NCI-H187 (cell line): ENCODE measurements at places on chromosomes 4 and X.

DNA sequence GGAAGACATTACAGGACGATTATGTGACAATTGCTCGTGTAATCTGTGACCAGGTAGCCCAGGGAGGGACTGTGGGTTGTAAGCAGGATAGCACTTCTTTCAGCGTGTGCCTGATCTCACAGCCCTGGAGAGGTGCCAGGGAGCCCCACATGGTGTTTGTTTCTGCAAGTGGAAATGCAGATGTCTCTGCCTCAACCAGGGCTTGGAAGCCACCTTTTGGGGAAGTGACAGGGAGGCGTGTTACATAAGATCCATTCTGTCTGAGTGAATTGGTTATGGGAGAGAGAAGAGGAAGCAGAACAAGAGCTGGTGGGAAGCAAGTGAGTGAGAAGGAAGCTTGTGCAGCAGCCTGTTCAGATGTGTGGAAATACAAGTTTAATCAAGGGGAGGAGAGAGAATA lies 104.5 kb upstream of the GATB start:
- DNase-seq: no peak

DNA sequence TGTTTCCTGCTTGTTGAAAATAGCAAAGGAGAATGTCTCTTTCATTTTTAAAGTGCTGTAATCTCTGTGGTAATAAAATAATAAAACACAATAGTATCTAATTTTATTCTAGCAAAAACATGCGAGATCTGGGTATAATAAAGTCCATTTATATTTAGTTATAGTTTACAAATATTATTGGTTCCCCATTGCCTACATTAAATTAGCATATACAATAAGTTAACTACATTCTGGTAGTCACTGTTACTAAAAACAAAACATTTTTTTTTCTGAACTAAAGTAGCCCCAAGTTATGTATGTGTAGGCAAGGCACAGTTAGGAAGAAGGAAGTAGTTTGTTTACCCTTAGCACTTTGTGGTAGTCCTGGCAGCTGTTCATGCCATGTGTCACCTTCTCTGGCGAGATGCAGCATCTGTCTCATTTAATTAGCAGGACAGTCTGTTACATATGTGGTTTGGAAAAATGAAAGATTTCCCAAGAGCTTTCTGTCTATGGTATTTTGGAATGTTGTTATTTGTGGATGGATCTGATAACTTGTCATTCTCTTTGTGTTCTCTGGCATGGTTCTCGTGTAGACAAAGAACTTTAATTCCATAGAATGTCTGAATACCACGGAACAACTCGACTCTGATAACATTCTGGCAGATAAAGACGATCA lies 231.3 kb upstream of the PITX2 start:
- DNase-seq: no peak

- DNase-seq: no peak
Observed at GRCh38 chr4:53928825-53929224, 135.6 kb downstream of the CHIC2 start.

- DNase-seq: no peak
Observed at GRCh38 chr4:25939330-25939729, 25.3 kb downstream of the SMIM20 start.

- DNase-seq: no peak
Observed at GRCh38 chrX:15391850-15392249, 7.6 kb upstream of the VEGFD start.

- no peak for DNase-seq
Observed at GRCh38 chr4:142350871-142351270, 495.2 kb downstream of the INPP4B start.

DNA sequence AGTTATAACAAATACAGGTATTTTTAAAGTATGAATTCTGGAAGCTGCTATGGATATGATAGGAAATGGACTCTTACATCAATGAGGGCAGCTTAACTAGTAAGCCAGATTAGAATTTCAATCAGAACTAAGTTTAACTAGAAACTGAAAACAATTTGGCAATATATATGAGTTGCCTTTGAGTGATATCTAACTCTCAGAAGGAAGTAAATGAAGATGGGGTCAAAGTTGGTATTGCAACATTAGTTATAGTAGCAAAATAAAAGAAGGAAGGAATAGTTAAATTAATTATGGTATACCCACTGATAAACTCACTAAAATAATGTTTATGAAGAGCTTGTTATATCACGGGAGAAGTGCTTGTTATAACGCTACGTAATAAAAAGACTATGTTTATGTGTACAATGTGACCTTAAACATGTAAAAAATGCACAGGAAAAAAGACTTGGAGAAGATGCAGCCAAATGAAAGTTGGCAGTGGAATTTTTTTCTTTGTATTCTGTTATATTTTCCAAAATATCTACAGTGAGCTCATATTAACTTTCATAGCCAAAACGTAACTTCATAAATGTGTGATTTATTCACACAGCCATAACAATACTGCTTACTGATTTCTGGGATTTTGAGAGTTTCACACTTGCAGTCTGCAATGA lies 34.5 kb downstream of the PHKA2 start:
- DNase-seq: no peak

GRCh38 chr4:147096667-147097604 lies 151.3 kb upstream of the TTC29 start:
- DNase-seq: no peak

DNA sequence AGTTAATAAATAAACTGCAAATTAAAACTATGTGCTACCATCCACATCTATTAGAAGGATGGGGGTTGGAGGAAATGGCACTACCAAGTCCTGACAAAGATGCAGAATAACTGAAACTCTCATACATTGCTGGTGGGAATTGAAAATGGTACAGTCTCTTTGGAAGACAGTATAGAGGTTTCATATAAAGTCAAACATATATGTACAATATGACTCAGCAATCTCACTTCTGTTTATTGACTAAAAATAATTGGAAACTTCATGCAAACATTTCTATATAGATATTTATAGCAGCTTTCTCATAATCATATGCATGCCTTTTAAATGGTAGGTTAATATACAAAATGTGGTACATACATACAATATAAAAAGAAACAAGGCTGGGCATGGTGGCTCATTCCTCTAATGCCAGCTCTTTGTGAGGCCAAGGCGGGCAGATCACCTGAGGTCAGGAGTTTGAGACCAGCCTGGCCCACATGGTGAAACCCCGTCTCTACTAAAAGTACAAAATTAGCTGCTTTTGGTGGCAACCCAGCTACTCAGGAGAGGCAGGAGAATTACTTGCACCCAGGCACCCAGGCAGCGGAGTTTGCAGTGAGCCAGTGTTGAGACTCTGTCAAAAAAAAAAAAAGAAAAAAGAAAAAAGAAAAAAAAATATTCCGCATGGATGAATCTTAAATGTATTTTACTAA lies 225.0 kb upstream of the CXXC4 start:
- DNase-seq: no peak

DNA sequence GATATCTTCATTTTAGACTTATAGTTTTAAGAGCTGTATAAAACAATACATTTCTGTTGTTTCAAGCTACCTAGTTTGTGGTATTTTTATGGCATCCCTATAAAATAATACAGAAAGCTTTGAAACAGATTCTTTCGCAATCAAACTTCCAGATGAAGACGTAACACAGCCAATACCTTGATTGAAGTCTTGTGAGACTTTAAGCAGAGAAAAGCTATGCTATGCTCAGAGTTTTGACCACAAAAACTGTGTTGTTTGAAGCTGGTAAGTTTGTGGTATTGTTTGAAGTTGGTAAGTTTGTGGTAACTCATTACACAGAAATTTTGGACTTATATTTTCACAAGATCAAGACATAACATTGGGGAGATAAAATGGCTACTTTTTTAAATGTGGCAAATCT lies 201.8 kb upstream of the UGT8 start:
- no peak for DNase-seq

DNA sequence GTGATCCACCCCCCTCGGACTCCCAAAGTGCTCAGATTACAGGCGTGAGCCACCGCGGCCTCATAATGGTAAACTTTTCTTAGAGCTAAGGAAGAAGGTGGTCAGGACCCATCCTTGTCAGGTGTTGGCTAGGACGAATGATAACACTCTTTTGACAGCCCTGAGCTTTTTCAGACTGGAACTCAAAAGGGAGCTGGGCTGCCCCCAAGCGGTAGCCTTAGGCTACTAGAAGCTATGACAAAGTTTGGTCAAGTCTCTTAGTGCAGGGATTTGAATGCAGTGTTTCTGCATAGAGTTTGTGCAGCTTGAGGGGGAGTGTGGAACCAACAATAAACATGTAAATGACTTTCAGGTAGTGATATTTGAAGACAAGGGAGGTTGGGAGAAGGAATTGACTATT lies 11.8 kb upstream of the HSD17B10 start:
- DNase-seq: no peak

DNA sequence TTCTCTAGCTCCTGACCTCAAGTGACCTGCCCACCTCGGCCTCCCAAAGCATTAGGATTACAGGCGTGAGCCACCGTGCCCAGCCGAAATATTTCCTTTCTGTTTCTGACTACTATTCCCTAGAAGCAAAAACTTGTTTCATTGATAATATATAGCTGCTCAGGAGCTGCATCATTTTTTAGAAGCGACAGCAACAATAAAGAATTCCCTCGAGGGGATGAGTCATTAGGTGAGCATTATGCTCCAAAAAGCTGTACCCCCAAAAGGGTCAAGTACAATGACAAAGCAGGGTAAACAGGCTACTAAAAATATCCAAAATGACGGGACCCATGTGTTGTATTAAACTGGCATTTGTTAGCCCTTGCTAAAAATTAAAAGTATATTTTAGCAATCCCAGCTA lies 67.0 kb downstream of the RBM47 start:
- DNase-seq: no peak

- DNase-seq: no peak
Observed at GRCh38 chr4:59553721-59554091, 1646.4 kb upstream of the ADGRL3 start.

DNA sequence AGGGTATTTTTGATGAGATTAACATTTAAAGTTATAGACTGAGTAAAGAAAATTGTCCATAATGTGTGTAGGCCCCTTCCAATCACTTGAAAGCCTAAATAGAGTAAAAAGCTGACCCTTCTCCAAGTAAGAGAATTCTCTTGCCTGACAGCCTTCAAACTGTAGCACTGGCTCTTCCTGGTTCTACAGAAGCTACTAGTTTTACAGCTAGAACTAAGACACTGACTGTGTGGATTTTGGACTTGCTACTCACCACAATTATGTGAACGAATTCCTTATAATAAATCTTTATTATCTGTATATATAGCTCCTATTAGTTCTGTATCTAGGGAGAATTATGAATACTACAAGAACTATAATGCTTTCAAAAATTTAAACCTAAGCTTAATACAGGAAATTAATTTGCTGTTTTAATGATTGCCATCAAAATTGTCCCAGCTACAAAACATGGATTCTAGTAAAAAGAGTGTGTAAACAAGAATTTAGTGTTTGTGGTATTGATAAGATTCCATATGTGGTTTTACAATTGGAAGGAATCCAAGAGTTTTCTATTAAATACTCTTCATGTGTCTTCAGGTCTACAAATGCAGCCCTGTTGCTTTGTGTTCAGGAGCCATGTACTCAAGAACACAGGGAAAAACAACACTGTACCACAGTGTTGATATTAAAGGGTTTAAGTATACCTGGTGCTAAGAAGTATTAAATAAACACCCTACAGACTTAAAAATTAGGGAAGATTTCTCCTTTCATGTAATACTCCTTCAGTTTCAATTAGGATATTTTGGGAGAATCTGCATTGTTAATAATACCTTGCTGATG lies 366.5 kb downstream of the CXXC4 start:
- DNase-seq: no peak

GRCh38 chr4:127959794-127960193 lies 5.2 kb downstream of the MFSD8 start:
- no peak for DNase-seq

GRCh38 chr4:77734928-77735327 lies 84.2 kb downstream of the CNOT6L start:
- DNase-seq: no peak

DNA sequence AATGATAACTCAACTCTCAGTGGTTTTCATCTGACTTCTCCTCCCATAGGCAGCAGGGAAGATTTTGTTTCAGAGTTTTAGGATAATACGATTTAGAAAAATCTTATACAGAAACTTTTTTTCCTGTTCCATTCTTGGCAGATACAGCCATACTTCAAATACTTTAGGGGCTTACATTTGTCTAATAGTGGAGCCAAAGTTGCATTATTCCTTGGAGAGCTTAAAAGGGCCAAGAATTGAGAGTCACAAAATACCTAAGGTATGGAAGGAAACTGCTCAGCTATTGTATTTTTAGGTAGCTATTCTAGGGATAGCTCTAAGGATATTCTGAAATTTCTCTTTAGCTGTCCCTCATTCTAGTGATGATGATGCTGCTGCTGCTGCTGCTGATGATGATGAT lies 132.9 kb upstream of the PTCHD1 start:
- no peak for DNase-seq

GRCh38 chrX:30488092-30488491 lies 89.5 kb downstream of the TASL start:
- DNase-seq: no peak

DNA sequence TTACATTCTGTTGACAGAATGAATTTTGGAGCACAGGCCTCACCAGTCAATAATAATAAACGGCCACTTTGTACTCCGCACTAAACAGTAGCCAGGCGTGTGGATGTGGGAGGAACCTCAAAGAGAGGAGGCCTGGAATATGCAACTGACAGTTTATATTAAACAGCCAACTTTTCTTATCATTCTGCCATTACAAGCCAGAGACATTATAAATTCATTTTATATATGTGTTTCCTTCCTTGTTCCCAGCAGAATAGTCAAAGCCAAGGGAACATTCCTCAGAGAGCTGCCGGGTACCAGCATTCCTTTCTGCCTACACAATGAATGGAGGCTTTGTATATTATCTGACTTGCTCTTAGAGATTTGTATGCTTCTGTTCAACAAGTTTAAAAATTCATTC lies 436.5 kb upstream of the FTHL17 start:
- DNase-seq: no peak

DNA sequence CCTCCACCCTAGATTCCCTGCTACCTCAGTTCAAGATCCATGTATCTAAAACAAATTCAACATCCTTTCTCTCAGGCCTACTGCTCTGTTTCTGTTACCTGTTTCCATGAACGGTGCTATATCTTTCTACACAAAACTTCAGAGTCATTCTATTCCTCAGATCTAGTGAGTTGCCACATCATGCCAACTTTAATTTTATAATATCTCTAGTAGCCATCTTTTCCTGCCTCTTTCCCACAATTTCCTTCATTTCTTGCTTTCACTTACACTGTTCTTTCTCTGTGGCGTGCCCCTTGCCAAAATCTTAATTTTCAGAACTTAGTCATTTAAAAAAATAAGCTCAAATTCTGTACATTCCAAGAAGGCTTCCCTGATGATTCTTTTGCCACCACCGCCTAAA lies 15.2 kb downstream of the GUCY1A1 start:
- DNase-seq: no peak

DNA sequence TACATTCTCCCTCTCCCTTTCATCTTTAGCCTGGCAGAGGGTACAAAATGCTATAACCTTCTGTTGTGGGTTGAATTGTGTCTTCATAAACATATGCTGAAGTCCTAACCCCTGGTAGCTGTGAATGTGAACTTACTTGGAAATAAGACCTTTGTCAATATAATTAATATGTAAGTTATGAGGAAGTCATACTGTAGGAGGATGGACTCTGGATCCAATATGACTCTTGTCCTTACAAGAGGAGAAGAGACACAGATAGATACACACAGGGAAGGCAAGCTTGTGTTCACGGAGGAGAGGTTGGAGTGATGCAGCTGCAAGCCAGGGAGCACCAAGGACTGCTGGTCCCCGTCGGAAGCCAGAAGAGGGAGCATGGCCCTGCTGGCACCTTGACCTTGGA lies 94.7 kb downstream of the SLC2A9 start:
- DNase-seq: no peak

- DNase-seq: no peak
Observed at GRCh38 chr4:55068522-55068921, 56.9 kb downstream of the KDR start.
